GM23248 (cell line): ENCODE measurements at places on chromosomes 2 and 18. TPM values are rescaled to one million over a fixed set of nuclear protein-coding genes. Genes with fewer than 3 reads are reported as not detected.

DSG2 gene
- under 0.01 TPM in 1 of 2 replicates, not detected in the other for total RNA-seq

DNA sequence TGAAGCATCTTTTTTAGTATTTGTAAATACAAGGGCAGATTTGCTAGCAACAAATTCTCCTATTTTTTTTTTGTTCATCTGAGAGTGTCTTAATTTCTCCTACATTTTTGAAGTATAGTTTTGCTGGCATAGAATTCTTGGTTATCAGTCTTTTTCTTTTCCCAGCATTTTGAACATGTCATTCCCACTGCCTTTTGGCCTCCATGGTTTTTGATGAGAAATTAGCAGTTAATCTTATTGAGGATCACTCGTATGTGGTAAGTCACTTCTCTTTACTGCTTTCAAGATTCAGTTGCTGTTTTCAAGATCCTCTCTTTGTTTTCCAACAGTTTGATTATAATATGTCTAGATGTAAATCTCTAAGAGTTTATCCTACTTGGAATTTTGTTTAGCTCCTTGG, 16.9 kb upstream of the RNF149 start:
- H3K4me3 ChIP-seq: no peak overlapping the region
- no peak for DNase-seq
- H3K27ac ChIP-seq: no peak overlapping the region

GRCh38 chr2:9811679-9812511, 31.4 kb upstream of the TAF1B start:
- no peaks in the 10 kb centered on the region for H3K36me3 ChIP-seq
- DNase-seq: no peak
- no peaks in the 10 kb centered on the region for H3K27me3 ChIP-seq
- H3K4me1 ChIP-seq: peaks cover 9% of the 10 kb centered on the region; the same call in 1 of the 2 replicates

SIGLEC15 gene
- 0.22 and 0.38 TPM in 2 replicates for total RNA-seq

TNFRSF11A gene
- 0.22 TPM in 1 of 2 replicates, not detected in the other for total RNA-seq

DNA sequence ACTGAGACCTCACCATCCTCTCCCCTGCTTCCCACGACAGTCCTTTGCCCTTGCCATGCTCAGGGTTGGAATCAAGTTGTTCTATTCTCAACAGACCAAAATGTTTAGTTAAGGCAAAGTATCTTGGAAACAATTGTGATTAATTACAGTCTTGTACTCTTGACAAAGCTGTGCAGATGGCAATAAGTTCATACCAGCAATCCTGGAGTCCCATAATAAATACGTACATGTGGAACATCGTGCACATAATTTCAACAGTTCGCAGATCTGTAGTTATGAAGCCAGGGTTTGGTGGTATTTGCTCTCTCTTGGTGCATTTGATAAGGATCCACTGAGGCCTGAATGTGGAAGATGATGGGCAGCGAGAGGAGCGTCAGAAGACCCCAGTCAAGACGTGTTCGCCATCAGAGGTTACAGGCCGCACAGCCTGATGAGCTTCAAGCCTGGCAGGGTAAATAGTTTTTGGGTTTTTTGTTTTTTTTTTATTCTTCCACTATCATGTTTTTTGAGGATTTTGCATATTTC, 52.9 kb upstream of the EML6 start:
- H3K4me3 ChIP-seq: no peak overlapping the region
- no peaks in the 10 kb centered on the region for H3K27me3 ChIP-seq
- no peak overlapping the region for H3K27ac ChIP-seq
- peaks cover 60% of the 10 kb centered on the region for H3K4me1 ChIP-seq
- peaks cover 22% of the 10 kb centered on the region for H3K36me3 ChIP-seq

HOXD1 gene
- total RNA-seq: 0.13 and 0.43 TPM in 2 replicates

- H3K27ac ChIP-seq: no peak overlapping the region
- no peaks in the 10 kb centered on the region for H3K27me3 ChIP-seq
- H3K4me3 ChIP-seq: no peak overlapping the region
- no peak for DNase-seq
- H3K36me3 ChIP-seq: peaks cover 12% of the 10 kb centered on the region
These were observed 88.1 kb downstream of the ITSN2 start for GRCh38 chr2:24272161-24272802.

SERPINB10 gene
- not detected in 2 replicates for total RNA-seq
